CD4-positive, alpha-beta T cell treated with Interleukin-21 for 1 hour (primary cell): ENCODE measurements at places on chromosomes 2 and 18.

- DNase-seq, result peak; percentile 53
Observed at GRCh38 chr18:45106331-45106774, 425.7 kb downstream of the SETBP1 start.

DNA sequence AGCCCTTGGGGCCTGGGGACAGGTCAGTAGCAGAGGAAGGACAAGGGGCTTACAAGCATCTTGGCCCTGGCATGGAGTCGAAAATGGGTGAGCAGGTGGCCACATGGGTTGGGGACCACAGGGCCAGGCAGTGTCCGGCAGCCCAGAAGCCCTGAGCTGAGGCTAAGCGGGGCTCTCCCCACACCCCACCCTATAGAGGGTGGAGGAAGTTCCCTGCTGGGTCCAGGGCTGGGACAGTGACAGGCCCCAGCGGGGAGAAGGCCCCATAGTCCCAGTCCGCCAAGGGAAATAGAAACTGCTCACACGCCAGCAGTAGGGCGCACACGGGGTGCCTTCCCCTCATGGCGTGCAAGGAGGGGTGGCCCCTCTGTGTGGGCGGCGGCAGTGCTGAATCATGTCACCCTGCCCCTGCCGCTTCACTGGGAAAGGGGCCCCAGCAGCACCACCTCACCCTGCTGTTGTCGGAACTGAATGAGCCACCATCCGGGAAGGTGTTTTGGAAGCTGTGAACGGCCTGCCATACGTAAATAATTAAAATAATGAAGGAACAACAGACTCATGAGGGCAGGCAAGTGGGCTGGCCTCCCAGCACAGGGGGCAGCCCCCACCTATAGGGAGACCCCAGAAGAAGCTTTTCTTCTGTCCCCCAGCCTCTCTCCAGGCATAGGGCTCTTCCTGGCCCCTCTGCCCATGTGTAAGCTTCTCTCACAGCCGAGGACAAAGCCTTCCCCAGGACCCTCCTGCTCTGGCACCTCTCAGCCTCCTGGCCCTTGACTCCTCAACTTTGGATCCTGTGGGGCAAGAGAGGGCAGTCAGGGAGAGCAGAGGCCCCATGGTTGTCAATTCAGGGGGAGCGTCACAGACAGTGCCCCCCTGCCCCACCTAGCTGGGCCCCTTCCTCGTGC is 12.7 kb upstream of the DUSP2 start:
- DNase-seq, result peak; percentile 72

- no peak for DNase-seq
Observed at GRCh38 chr18:79871481-79872091, 73.8 kb downstream of the KCNG2 start.

DNA sequence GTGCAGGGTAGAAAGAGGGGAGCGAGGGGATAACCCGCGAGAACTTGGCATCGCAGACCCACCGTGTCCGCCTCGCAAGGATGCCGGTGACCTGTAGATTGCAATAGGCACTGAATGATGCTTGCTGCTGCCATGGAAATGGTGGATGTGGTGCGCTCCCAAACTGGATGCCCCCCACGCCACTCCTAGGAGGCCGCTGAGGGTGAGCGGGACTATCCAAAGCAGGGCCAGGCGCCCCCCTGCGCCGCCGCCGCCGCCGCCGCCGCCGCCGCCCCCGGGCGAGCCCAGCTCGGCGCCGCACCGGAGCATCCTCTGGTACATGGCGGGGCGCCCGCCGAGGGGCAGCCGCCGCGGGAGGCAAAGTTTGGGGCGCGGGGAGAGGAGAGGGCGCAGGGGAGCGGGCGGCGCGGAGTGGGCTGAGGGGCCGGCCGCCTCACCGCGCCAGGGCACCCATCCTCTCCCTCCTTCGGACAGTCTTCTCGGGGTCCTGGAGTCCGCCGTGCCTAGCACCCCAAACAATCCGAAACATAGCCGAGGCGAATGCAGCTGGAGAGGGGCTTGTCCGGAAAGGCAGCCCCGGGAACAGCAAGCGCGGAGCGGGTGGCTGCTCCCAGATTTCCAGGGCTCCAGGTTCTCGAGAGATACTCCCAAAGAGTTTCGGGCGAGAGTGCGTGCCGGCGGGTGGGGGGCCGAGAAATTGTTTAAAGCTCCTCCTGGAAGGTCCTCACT is 685.1 kb downstream of the NRXN1 start:
- DNase-seq, result no peak
